ENCODE measurements at places on chromosomes 7 and 10. TPM values are rescaled to one million over a fixed set of nuclear protein-coding genes. Genes with fewer than 3 reads are reported as not detected.

GRCh38 chr10:119026301-119027110 is 3.0 kb upstream of the NANOS1 start:
- DNase-seq = no peak

The HGF gene
- 0.05 TPM for total RNA-seq

The ANXA7 gene
- total RNA-seq = 48.8 TPM

GRCh38 chr10:81873231-81873931 is 1.6 kb upstream of the NRG3 start:
- DNase-seq = no peak

GRCh38 chr10:114420811-114421485 is 16.6 kb upstream of the AFAP1L2 start:
- no peak for DNase-seq

DNA sequence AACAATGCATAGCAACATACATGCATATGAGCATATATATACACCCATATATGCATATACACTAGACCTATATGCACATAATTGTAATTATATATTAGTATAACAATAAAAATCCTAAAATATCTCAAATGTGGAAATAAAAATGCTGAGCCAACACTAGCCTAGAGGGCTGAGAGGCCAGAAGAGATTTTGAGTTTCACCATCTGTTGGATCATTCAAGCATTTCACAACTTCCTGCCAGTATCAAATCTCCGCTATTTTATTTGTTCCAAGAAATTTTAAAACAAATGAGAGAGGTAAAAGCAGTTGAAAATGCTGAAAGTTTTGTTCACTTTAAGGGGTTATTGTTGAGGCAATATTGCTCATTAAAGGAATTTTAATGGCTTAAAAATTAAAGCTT is 187.0 kb downstream of the PCDH15 start:
- DNase-seq = no peak

- DNase-seq = no peak
These were observed 163.0 kb upstream of the PPP2R2D start for GRCh38 chr10:131737543-131738395.

- DNase-seq = no peak
These were observed 40.2 kb upstream of the FRMD4A start for GRCh38 chr10:14370894-14371293.

DNA sequence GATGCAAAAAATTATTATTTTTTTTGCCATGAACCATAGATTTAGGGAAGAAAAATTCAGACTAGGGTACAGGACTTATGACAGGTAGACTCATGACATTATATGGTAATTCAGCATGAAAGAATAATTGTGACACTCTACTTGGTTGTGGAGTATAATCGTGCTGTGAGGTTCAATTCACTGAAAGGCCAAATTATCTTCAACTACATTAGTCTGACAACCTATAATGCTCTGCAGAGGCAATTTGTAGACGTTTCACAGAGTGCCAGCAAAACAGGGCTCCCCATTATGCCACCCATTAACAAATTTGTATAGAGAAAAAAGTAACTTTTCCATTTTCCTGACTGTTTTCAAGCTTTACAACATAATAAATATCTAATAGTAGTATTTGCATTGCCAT is 292.6 kb downstream of the LRMDA start:
- no peak for DNase-seq

GRCh38 chr10:68172324-68172723 is 59.6 kb downstream of the ATOH7 start:
- DNase-seq = no peak
